ENCODE measurements at places on chromosomes 1 and 21.
A peak's percentile ranks its signal among the peaks of the same experiment; 100 is the strongest.

DNA sequence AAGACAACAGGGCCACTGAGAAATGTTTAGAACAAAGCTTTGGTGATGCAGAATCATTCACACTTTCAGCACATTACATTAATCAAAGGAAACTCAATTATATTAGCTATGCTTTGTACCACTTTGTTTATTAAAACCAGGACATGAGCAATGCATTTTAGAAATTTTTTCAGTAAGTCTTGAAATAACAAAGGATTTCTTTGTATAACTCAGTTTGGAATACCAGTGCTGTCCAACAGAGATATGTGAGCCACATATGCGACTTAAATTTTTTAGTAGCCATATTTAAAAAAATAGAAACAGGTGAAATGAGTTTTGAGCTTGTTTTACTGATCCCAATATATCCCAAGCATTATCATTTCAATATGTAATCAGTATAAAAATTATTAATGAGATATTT lies 18.8 kb upstream of the F3 start:
- ATAC-seq = no peak

DNA sequence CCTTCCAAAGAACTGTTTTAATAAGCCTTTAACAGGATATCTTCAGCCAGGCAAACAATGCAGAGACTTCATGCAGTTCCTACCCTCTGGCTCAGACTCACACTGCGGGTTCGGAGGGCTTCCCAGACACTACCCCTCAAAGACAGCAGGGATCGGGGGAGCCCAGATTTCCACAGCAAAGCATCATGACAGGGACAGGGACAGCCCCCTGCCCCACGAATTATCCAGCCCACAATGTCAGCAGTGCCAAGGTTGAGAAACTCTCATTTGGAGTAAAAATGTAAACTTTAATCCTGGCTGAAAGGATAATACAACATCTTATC lies 20.1 kb downstream of the NPHP4 start:
- ATAC-seq = no peak

DNA sequence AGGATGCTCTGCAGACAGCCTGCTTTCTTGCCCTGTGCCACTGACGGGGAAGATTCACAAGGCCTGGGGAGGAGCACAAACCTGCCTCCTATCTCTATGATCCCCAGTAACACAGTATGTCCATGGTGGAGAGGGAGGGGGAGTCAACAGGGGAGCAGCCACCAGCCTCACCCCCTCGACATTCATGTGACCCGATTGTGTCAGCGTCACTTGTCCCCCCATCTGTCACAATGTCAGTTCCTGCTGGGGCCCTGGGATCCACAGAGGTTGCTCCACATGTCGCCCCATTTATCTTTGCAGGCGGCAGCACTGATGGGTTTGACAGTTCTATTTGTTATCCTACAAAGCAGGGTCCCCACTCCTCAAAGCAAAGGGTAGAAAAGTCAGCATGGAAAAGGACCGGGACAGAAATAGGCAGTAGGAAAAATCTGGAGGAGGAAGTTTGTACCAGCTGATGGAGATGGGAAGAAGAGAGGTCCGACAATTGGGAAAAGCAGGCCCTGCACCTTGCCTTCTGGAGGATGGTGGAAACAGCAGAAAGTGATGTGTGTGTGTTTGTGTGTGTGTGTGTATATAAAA lies 130.9 kb downstream of the SEC16B start:
- no peak for ATAC-seq

DNA sequence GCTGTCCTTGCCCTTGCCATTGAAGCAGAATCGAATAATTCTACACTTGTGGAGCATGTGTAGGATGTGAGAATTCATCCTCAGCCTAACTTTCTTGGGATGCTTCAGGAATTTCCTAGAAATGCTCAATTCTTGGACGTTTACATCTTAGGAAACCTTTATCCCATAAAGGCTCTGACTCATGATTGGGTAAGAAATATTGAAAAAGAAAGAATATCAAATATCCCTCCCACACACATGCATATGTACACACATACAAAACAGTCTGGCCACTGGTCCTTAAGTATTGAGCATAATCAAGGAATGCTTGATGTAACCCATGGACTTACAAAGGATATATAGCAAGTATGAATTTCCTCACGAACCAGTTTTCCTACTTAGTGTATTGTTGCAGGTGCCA lies 83.9 kb upstream of the IPO9 start:
- no peak for ATAC-seq

- no peak for ATAC-seq
Measured at GRCh38 chr1:201023920-201024624, 558 bp upstream of the KIF21B start.

- no peak for ATAC-seq
Measured at GRCh38 chr1:242454262-242455051, 70.0 kb downstream of the PLD5 start.

GRCh38 chr1:179506199-179506598 lies 69.5 kb downstream of the NPHS2 start:
- no peak for ATAC-seq

GRCh38 chr21:37874904-37875780 lies 41.1 kb downstream of the KCNJ6 start:
- ATAC-seq = no peak

- ATAC-seq = no peak
Measured at GRCh38 chr1:184215274-184215925, 163.9 kb downstream of the TSEN15 start.

GRCh38 chr21:37101384-37101783 lies 28.3 kb downstream of the TTC3 start:
- no peak for ATAC-seq

DNA sequence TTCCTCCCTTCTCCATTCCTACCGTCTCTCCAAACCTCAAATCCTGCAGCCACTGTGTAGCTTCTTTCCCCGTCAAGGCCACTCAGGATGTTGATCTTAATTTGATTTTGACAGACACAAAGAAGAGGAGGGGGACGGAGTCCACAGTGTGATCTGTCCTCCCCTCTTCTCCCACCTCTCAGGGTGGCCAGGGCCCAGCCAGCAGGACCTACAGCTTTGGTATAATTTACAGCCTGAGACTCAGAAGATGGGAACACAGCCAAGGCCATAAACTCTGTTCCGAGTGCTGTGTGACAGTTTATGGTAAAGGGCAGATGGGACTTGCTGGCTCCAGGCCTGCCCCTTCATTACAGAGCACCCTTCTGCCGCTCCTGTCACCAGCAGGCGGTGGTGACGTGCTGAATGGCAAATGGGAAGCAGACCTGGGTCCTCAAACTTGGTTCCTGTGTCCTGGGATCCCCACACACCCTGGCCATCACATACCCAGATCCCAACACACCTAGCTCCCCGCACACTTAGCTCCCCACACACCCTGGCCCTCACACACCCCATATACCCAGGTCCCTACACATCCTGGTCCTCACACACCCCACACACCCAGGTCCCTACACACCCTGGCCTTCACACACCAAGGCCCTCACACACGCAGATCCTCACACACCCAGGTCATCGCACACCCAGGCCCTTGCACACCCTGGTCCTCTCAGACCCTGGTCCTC lies 71.6 kb downstream of the CD2 start:
- no peak for ATAC-seq

DNA sequence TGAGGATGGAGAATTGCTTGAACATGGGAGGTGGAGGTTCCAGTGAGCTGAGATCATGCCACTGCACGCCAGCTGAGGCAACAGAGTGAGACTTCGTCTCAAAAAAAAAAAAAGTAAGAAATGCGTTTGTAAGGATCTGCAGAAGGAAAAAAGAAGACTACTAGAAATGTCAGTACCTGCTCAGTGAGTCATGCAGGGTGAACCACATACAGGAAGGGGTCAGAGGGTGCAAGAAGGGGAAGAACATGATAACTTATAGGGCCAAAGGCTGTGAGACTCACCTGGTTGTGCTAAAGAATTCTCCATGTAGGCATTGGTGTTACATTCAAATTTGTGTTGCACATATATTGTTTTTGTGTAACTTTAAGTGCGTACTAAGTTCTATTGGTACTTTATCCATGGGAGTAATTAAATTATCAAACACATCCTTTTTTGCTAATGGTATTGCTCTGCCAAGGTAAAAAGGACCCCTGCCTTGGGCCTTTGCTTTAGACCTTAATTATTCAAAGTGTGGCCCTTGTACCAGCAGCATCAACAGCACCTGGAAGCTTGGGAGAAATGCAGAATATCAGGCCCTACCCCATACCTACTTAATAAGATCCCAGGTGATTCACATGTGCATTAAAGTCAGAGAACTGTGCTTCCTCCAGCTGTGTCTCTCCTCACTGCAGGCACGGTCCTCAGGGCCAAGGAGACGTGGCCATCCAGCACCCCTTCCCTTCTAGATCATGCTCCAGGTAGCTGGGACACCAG lies 96.4 kb upstream of the PPP2R5A start:
- ATAC-seq = peak; percentile 57

GRCh38 chr1:98322966-98323365 lies 338.6 kb upstream of the SNX7 start:
- no peak for ATAC-seq

- ATAC-seq = peak; percentile 82
Measured at GRCh38 chr21:31161157-31161556, 122.9 kb upstream of the KRTAP19-8 start.

- no peak for ATAC-seq
Measured at GRCh38 chr1:34642679-34643078, 112.2 kb upstream of the GJB5 start.

GRCh38 chr1:26856604-26857469 lies 6.1 kb upstream of the SFN start:
- no peak for ATAC-seq

- ATAC-seq = no peak
Measured at GRCh38 chr1:180231936-180232335, 1.9 kb downstream of the LHX4 start.

DNA sequence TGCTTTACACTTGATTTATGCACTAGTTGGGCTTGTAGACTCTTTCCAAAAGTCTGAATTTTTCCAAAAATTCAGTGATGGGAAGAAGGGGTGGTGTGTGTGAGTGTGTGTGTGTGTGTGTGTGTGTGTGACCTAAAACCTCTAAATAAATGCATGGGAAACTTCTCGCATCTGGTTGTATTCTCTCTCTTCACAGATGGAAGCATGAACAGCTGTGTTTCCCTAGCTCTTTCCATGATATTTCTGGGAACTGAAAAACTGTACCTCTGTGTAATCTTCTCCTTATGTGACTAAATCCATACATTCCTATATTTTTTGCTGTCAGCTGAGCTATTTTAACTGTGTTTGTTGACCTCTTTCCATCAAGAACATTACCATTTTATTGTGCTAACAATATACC lies 26.2 kb upstream of the CYYR1 start:
- no peak for ATAC-seq

DNA sequence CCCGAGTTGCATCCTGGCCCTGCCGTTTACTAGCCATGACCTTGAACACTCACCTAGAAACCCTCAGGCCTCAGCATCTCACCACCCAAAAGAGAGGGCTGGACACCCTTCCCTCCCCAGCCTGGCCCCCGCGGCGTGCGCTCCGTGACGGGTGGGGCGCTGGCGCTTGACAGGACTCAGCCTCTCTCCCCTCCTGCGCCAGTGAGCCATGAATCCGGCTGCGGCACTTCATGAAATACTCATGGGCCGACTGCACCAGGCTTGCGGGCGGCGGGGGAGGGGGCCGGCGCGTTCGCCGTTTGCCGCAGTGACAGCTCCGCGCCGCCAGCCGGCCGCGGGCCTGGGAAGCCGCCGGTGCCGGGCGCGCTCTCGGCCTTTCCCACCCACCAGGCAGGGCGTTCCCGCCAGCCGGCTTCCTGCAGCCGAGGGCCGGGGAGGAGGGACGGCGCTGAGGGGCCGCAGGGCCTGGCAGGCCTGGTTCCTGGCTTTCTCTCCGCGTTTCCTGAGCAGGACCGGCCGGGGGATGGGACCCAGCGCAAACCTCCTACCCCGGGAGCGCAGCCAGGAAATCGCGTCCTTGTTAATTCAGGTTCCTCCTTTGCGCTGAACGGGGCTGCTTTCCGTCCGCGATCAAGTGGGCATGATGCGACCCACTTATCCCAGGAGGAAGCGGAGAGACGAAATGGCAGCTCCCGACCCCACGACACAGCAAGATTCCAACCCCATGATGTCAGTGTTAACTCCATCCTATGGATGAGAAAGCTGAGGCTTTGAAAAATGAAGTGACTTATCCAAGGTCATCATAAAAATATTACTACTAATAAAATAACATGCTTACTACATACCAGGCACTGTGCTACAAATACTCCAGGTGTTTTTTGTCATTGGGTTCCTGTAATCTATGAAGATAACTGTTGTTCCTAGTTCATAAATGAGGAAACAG lies 9.1 kb upstream of the LUZP1 start:
- ATAC-seq = peak; percentile 78

DNA sequence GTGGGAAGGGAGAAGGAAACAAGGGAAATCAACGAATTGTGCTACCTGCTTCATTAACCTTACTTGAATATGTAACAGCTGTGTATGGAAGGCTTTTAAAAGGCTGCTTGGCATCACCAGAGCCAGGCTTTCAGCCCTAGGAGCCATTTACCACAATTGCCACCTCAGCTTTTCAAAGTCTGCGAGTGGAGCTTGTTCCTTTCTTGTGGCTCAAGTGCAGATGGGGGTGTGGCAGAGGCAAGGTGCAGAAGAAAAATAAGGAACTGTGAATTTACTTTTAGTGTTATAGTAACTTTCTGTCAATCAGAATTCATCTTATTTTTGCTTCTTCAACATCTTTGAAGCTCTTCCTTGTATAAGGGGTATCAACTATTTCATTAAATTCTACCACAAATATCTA lies 17.6 kb downstream of the CLCA2 start:
- ATAC-seq = no peak

- ATAC-seq = no peak
Measured at GRCh38 chr1:27004471-27005165, 8.0 kb downstream of the TENT5B start.

GRCh38 chr1:26833432-26834405 lies 7.2 kb downstream of the ZDHHC18 start:
- peak; percentile 96 for ATAC-seq

DNA sequence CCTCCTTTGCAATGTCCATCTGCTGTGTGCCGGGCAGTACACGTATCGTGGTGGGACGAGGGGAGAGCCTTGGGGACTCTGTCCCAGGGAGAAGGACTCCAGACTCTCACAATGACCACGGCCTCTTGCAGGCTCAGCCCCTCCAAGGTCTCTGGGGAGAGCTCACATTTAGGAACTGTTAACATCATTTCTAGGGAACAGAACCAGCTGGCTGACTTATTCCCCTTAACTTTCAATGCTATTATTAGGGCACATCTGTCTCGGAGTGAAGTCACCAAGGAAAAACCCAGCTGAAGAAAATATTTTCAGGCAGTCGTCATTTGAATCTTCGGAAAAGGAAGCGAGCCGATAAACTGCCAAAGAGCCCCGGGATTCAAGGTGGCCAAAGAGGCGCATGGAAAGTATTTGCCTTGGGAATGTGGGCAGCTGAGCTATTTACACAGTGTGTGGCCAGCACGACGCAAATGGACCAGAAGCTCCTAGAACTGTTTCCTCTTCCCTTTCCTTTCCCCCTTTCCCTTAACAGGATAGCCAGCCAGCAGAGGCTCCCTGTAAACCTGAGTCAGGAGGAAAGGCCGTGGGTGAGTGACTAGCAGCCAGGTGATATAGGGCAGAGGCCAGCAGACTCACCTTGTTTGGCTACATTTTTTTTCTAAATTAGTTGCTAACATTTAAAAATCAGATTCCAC lies 74.5 kb downstream of the ITPKB start:
- no peak for ATAC-seq

- ATAC-seq = no peak
Measured at GRCh38 chr1:185598332-185598731, 135.9 kb upstream of the HMCN1 start.
